Stimulated activated CD4-positive, alpha-beta T cell treated with anti-CD3 and anti-CD28 coated beads, Interleukin-2, amount 100 ng/mL, for 48 hours (primary cell): ENCODE measurements at places on chromosomes 3 and 15.
A peak's percentile ranks its signal among the peaks of the same experiment; 100 is the strongest.

DNA sequence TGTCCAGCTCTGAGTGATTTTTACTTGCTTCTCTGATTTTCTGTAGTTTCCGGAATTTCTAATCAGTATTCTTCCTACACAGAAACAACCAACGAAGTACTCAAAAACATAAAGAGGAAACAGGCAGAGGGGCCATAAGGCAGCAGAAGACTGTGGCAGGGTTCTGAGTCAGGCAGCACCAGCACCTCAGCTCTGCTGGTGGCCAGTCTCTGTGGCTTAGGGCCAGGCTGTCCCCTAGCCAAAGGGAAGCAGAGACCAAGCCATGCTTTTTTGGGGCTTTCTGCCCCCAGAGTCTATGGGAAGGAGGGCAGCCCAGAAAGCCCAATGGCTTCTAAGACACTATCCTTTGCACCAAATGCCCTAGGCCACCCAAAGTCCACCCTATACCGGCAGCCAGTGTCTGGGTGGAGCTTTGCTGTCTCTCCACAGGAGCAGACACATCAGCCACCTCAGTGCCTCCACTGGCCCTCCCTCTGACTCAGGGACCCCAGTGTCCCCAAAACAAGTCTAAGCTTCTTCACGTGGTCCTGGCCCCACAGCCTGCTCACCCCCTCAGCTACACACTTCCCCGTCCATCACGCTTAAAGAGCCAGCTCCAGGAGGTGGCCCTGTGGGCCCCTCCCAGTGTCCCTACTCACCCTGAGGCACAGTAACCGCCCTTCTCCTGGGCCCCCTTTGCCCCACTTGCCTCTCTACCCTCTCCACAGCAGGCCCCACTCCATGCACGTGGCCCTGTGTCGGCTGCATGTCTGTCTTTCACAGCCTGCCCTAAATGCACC, 46.2 kb downstream of the CCDC12 start:
- DNase-seq = no peak

DNA sequence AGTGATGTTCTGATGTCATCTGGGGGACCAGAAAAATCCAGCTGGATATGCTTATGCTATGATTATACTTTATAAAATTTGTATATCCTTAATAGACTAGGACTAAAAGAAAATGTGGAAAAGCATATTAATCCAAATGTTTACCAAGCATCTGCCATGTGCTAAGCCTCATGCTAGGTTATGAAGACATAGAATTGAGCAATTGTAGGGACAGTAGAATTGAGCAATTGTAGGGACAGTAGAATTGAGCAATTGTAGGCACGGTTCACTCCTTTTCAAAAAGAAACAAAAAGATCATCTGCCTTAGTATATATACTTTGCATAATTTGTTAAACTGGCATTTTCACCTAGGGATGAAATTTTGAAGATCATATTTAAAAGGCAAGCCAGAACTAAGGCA, 18.3 kb downstream of the ABHD5 start:
- DNase-seq = no peak

- peak; percentile 13 for DNase-seq
Observed at GRCh38 chr3:42300013-42300412, 34.0 kb upstream of the CCK start.

DNA sequence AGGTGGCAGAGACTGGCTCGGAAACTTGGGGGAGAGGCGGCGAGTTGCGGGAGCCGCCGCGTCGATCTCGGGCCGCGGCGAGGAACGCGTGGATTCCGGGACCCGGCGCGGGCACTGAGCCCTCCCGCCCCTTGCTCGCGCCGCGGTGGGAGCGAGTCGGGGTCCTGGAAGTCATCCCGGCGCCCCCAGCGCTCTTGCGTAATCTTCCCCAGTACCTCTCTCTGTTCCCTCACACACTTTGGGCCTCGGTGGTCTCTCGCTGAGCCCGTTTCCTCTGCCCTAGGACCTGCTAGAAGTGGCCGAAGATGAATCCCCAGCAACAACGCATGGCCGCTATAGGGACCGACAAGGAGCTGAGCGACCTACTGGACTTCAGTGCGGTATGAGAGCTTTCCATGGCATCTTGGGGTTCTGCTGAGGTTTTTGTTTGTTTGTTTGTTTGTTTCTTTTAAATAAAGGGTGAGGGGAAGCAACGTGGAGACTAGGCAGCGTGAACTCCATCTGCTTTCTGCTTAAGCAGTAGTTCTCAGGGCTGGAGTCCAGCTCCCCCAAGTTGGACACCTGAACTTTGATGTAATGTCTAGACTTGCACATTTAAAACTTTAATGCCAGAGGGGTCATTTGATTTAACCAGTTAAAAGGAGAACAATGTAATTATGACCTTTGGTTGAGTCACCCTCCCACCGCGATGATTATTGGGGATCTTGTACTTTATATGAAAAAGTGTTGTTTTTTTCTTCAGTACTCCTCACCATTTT, 1.3 kb downstream of the TCF12 start:
- peak; percentile 7 for DNase-seq

GRCh38 chr3:192902549-192902948, 15.1 kb downstream of the MB21D2 start:
- DNase-seq = no peak

GRCh38 chr3:143567823-143568222, 280.4 kb downstream of the SLC9A9 start:
- no peak for DNase-seq

DNA sequence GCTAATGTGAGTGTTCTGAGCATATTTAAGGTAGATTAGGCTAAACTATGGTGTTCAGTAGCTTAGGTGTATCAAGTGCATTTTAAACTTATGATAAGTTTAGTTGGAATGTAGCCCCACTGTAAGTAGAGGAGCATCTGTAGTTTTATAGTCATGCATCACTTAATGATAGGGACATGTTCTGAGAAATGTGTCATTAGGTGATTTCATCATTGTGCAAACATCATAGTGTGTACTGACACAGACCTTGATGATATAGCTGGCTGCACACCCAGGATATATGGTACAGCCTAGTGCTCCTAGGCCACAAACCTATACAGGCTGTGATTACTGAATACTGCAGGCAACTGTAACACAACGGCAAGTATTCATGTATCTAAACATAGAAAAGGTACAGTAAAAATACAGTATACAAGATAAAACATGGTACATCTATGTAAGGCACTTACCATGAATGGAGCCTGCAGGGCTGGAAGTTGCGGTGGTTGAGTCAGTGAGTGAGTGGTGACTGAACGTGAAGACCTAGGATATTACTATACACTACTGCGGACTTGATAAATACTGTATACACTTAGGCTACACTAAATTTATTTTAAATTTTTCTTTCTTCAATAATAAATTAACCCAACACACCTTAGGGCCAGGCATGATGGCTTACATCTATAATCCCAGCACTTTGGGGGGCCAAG, 17.9 kb downstream of the DNAH1 start:
- no peak for DNase-seq

DNA sequence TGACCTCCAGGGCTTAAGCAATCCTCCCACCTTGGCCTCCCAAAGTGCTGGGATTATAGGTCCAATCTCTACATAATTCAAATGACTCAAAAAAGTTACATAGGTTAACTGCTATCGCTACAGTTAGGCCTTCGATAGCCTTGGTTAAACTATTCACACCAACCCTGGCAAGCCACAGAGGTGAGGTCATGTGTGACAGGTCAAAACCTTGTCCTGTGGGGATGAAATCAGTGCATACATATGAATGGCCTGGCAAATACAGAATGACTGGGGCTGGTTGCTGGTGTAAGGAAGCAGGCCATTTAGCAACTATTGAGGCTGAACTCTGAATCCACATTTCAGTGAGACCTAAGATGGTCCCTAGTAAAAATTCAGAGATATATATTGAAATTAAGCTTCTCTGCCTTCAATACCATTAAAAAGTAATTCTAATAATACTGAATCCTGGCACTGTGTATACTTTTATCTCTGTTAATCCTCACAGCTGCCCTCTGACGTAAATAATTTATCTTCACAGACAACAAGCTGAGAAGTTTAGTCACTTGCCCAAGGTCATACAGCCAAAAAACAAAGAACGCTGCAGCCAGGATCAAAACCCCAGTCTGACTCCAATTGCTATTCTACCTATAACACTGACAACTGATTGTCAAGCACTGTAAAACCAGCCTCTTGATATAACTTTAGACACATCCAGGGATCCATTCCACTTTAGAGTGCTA, 35.3 kb downstream of the MKRN2 start:
- DNase-seq = no peak

GRCh38 chr3:129025691-129026435, 24.8 kb downstream of the EFCC1 start:
- DNase-seq = no peak

DNA sequence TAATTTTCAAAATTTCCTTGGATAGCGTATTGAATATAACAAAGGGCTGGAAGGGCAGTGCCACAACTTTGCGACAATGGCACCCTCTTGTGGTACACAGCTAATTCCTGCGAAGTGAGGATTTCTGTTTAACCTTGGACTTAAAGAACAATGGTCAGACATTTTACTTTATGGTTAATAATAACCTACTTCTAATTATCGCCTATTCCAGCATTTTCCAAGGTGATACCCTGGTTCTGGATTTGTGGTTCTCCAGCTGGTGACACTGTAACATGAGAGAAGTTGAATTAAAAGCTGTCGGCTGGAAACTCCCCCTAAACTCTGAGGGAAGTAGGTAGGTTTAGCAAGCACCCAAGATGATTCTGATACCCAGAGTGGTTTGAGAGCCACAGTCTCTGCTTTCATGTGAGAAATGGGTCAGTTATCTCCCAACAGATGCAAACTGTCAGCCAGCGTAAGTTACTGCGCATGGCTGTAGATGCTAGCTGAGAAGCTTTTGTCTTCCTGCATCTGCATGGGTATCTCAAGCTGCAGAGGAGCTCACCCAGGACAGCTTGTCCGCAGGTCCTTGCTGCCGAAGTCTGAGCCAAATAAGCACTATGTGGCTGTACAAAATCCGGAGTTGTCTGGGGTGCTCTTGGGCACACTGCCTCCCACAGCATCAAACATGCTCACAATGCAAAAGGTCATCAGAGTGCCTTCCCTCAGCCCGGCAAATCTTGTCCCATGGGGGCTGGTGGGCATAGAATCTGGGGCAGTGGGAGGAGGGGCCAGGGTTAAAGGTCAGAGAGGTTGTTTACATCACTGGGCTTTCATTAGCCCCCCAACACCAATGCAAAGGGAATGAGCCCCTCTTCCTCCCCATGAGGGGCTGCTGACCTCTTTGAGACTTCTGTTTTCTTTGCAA, 6.6 kb upstream of the CHSY1 start:
- peak; percentile 45 for DNase-seq

DNA sequence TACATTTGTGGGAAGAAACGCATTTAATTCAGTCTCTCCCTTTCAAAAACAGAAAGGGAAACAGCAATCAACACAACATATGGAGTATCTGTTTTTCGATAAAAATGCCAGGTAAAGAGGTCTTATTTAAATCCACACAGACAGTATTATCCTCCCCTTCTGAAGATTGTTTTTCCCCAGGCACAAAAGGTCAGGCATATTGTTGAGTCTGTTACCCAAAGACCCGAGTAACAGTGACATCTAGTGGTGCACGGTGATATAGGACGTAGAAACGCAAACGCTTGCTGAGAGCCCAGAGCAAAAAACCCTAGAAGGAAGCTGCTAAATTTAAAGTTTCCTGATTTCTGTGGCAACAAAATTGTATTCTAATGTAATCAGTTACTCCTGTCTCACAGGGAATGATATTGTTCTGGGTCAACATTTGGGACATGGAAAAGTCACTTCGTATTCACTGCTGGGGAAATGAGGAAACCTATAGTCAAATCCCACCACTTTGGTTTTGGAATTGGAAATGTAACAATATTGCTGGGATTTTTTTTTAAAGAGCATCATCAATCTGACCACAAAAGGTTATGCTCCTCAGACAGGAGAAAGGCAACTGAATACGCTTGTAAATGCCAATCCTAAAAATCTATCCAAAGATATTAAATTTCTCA, 312.7 kb upstream of the CCDC54 start:
- DNase-seq = peak; percentile 76

GRCh38 chr3:120113128-120114116, 19.2 kb upstream of the GSK3B start:
- no peak for DNase-seq

DNA sequence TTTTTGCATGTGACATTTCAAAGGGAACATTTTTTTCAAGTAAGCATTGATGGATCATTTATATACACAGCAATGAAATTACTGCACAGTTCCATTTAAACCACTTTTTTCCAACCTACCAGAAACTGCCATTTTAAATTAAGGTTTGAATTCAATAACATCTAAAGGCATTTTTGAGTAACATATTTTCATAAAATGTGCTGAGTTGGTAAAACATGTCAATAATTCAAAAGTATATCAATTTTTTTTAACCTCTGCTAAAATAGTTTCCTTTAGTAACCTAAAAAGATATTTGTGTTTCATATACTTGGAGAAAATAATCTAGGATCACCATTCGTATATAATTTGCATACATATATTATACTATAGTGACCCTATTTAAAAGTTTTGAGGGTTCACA, 355.1 kb upstream of the KCNMB2 start:
- DNase-seq = no peak

DNA sequence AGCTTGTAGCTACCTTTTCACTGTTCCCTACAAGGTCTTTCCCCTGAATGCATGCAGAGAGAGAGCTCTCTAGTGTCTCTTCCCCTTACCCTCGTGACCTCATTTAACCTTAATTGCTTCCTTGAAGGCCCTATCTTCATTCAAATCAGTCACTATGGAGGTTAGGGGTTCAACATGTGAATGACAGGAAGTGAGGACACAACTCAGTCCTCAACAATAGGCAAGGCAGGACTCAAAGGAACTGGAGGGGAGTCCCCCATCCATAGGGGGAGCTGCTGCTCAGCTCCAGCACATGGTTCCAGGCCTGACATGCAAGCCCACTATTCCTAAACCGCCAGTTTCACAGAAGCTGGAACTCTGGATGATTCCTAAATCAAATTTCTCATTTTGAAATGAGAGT, 33.8 kb upstream of the GYG1 start:
- no peak for DNase-seq

- no peak for DNase-seq
Observed at GRCh38 chr15:74242441-74243185, 6.5 kb downstream of the CCDC33 start.

GRCh38 chr15:64892847-64893403, 18.8 kb upstream of the ANKDD1A start:
- DNase-seq = no peak

DNA sequence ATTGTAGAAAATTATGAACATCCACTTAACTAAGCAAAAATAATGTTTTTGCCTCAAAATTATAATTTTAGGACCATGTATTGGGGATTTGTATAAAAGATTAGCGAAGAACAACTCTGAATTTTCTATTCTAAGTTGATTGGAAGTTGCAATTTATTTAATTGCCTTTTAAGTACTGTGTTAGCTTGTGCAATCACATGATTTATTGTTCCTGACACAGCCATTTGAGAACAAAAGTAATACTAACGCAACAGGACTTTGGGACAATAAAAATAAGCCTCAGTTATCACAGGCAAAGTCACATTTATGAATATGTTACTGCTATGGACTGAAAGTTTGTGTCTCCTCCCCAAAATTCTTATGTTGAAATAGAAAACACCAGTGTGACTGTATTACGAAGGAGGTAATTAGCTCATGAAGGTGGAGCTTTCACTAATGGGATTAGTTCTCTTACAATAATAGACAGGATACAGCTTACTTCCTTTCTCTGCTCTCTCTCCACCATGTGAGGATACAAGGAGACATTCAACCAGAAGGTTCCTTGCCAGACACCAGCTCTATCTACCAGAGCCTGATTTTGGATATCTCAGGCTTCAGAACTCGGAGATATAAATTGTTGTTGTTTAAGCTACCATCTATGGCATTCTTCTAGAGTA, 745.9 kb downstream of the ZBBX start:
- DNase-seq = no peak

GRCh38 chr3:128605091-128606046, 45.2 kb downstream of the RPN1 start:
- DNase-seq = no peak

GRCh38 chr15:68704496-68705021, 116.1 kb downstream of the ANP32A start:
- DNase-seq = no peak

GRCh38 chr3:20668411-20668810, 482.4 kb upstream of the SGO1 start:
- DNase-seq = no peak
